Hematopoietic multipotent progenitor cell treated with erythropoietin and hydrocortisone succinate and interleukin-3 and kit ligand, for 17 days (in vitro differentiated cells): ENCODE measurements at places on chromosomes 16 and 17.
A peak's percentile ranks its signal among the peaks of the same experiment; 100 is the strongest.

DNA sequence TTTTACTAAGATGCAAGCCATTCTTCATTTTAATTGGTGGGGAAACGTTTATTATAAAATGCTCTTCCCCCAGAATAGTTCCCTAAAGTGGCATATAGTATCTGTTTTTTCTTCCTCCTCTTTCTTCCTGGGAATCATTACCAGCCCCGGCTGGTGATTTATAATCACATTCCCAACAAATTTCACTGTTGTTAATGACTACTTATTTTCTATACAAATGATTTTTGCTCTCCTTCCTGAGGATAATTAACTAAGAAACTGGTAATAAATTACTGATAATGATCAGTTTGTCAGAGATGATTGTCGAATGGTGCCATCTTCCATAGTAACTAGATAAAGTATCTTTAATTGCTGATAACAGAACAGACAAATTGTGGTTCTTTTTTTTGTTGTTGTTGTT is 785.5 kb upstream of the RBFOX1 start:
- no peak for DNase-seq

- DNase-seq = no peak
Measured at GRCh38 chr16:56311208-56312027, 113.9 kb downstream of the AMFR start.

GRCh38 chr17:21357696-21358656 is 18.2 kb upstream of the KCNJ12 start:
- no peak for DNase-seq

DNA sequence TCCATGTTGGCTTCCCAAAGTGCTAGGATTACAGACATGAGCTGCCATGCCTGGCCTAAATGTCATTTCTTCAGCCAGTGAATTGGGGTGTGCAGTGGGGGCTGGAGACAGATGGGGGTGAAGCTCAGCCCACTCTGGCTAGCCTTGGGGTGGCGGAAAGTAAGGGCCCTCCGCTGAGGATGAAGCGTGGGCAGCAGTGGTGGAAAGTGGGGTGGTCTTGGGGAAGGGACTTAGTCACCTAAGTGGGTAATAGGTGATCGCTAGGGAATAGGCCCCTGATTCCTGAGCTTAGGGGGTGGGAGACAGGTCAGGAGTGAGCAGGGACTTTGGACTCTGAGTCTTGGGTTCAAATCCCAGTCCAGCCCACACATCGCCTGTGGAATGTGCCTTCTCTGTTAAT is 2.2 kb downstream of the LLGL1 start:
- no peak for DNase-seq

DNA sequence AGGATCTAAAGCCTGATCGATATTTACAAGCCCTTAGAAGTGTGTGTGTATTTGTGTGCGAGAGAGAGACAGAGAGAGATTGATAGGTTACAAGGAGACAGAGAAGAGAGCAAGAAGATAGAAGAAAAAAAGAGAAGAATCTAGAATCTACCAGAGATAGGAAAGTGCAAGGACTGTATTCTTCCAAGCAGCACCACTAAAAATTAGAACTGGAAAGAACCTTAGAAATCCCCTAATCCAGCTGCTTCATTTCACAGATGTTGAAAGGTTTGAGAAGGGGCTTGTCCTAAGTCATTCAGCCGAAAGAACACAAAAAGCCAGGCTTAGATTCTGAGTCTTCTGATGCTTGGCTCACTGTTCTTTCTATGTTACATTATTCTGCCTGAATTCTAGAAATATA is 92.2 kb downstream of the HS3ST3A1 start:
- no peak for DNase-seq

DNA sequence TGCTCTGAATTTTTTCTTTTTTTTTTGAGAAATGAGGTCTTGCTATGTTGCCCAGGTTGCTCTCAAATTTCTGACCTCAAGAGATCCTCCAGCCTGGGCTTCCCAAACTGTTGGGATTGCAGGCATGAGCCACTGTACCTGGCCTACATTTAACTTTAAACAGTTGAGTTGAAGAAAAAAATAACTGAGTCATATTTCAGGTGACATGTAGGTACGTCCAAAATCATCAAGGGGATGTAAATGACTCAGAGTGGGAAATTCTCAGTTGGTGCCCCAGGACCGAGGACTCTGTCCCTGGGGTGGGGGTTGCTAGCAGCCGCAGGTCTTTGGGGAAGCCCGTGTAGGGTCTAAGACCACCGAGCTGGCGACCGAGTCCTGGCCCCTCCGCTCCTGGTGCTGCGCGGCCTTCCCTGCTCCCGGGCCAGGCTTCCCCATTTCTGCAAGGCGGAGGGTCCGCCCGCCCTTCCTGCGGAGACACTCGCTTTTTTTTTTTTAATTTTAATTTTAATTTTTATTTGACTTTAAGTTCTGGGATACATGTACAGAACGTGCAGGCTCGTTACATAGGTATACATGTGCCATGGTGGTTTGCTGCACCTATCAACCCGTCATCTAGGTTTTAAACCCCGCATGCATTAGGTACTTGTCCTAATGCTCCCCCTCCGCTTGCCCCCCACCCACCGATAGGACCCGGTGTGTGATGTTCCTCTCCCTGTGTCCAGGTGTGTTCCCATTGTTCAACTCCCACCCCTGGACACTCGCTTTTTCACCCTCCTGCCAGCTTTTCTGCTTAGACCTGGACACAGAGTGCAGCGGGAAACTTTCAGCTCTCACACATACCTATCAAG is 12.7 kb upstream of the N4BP1 start:
- no peak for DNase-seq

DNA sequence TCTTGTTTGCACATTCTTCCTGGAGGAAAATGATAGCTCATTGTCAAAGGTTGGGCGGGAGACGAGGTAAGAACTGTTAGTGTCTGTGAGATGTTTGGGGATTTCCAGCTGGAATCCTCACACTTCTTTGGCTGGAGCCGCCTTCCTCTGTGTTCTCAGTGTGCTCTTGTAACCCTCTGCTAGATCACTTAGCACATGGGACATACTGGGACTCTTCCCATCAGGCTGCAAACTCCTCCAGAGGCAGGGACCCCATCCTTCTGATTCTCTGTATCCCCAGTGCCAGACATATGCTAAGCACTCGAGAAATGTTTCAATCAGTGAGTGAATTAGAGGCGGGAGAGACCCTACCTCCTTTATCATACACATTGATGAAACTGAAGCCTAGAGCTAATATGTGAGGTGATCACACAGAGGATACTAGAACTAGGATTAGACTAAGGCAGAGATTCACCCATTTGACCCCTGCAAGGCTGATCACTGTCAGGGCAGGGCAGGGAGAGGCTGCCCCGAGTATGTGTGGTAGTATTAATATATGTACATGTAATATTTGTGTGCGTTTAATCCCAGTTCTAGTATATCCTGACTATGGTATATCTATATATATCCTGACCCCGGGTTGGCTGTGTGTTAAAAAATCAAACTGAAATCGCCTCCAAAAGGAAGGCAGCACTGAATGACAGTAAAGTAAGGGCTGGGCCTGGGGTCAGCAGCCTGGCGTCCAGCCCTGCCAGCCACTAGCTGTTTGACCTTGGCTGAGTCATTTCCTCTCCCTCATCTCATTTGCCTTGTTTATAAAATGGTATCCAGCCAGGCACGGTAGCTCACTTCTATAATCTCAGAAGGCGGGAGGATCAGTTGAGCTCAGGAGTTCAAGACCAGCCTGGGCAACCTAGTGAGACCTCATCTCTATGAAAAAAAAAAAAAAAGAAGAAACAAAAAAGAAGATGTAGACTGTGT is 75.5 kb upstream of the TBX2 start:
- DNase-seq = no peak

DNA sequence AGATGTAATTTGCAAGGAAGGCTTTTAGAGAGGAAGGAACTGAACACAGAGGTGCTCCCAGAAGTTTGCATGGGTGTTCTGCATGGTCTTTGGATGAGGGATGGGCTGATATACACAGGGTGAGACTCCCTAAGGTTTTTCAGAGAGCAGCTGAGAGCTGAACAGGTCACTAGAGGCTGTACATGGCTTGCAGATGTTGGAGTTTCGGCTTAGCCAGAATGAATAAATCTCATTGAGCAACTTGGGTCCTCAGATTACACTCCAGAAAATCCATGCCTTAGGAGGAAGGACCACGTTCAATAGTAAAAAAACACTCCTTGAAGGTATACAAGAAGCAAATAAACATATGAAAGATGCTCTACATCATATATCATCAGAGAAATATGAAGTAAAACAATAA is 7.5 kb upstream of the ITGB3 start:
- no peak for DNase-seq

DNA sequence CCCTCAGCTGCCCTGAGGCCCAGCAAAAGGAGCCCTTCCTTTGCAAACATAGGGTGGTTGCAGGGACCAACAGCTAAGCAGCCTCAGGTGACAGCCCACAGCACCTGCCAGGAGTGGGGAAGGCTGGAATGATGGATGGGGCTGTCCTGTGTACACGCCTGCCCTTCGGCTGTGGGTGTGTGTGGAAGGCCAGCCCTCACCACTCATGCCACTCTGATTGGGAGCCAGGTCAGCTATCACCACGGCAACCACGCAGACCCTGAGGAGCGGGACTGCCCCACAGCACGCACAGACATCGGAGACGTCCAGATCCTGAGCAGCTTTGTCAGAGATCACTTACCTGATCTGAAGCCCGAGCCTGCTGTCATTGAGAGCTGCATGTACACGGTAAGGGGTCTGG is 11.9 kb downstream of the PIPOX start:
- DNase-seq = no peak

- DNase-seq = no peak
Measured at GRCh38 chr17:48842746-48843145, 11.9 kb downstream of the CALCOCO2 start.

DNA sequence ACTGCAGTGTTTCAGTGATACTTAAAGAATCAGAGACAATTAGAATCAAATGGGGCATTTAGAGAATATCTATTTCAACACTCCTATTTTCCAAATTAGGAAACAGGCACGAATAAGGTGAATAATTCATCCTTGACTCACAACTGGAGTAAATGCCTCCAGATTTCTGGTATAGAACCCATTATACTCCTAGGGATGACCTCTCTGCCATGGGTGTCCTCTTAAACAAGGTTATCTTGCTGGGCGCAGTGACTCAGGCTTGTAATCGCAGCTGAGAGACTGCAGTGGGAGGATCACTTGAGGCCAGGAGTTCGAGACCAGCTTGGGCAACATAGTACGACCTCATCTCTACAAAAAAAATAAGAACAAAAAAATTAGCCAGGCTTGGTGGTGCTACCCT is 139.8 kb upstream of the ELAC2 start:
- DNase-seq = no peak

DNA sequence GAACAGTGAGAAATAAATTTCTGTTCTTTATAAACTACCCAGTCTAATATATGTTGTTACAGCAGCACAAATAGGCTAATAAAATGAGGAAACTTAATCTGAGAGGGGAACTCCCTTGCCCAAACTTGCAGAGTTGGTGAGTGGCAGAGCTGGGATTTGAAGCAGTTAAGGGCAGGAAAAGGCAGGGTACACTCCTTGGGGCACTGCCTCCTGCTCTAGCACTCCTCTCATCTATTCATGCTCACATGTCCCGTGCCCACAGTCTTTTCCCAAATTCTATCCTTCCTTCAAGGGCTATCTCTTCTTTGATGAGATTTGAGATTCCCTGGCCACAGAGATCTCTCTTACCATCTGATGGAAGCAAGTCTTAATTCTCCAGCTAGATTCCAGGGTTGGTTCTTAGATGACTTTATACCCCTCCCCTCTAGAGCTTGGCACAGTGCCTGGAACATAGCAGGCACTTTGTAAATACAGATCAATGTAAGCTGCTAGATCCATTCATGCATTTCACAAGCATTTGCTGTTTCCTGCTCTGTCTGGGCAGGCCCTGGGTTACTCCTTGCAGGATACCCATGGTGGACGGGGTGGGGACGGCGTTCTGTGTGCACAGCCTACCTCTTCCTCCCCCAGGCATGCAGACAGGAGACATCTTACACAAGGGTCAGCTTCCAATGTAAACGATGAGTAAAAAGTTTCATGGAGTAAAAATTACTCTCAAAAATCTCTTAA is 39.2 kb upstream of the ABCC12 start:
- DNase-seq = no peak

DNA sequence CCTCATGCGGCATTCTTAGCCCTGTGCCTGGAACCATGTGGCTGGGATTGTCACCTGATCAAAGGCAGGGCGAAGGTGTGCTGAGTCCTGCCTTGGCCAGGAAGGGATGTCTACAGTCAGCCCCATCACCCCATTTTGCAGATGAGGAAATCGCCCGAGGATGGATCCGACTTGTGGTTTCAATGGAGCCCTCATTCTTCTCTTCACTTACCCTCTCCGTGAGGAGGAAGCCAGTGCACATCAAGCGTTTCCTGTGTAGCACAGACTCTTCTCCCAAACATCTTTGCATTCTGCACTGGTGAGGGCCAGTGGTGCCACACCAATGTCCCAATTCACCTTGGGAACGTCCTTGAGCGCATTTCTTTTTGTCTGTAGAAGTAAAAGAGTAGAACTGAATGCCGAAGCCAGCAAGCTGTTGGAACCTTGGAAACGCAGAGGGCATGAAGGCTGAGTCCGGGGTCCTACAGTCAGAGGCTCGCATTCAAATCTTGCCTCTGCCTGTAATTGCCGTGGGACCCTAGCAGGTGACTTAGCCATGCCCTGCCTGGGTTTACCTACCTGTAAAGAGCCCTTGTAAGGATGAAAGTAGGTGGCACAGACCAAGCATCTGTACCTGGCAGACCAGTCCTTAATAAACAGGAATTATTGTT is 85.4 kb downstream of the IRF8 start:
- DNase-seq = no peak

- no peak for DNase-seq
Measured at GRCh38 chr17:41176744-41177387, 1.2 kb downstream of the KRTAP4-2 start.

- DNase-seq = no peak
Measured at GRCh38 chr16:14446796-14447195, 183.3 kb downstream of the PARN start.

- no peak for DNase-seq
Measured at GRCh38 chr17:76421044-76421407, 31.9 kb downstream of the UBE2O start.

- DNase-seq = no peak
Measured at GRCh38 chr17:14429084-14429483, 128.2 kb downstream of the HS3ST3B1 start.

- DNase-seq = no peak
Measured at GRCh38 chr17:57259817-57260216, 3.5 kb downstream of the MSI2 start.

GRCh38 chr16:9736547-9736946 is 445.7 kb downstream of the GRIN2A start:
- DNase-seq = no peak

GRCh38 chr16:585351-585750 is 4.5 kb upstream of the RAB40C start:
- peak; percentile 24 for DNase-seq

- no peak for DNase-seq
Measured at GRCh38 chr17:59275618-59276017, 55.3 kb downstream of the GDPD1 start.

- DNase-seq = no peak
Measured at GRCh38 chr16:72201387-72201786, 29.4 kb upstream of the PMFBP1 start.

GRCh38 chr17:62573480-62574117 is 53.9 kb upstream of the MRC2 start:
- no peak for DNase-seq

- no peak for DNase-seq
Measured at GRCh38 chr17:76077584-76078110, 1.3 kb upstream of the ZACN start.

- no peak for DNase-seq
Measured at GRCh38 chr17:42782166-42783061, 2.0 kb downstream of the WNK4 start.
